ENCODE measurements at places on chromosomes 4 and X.

DNA sequence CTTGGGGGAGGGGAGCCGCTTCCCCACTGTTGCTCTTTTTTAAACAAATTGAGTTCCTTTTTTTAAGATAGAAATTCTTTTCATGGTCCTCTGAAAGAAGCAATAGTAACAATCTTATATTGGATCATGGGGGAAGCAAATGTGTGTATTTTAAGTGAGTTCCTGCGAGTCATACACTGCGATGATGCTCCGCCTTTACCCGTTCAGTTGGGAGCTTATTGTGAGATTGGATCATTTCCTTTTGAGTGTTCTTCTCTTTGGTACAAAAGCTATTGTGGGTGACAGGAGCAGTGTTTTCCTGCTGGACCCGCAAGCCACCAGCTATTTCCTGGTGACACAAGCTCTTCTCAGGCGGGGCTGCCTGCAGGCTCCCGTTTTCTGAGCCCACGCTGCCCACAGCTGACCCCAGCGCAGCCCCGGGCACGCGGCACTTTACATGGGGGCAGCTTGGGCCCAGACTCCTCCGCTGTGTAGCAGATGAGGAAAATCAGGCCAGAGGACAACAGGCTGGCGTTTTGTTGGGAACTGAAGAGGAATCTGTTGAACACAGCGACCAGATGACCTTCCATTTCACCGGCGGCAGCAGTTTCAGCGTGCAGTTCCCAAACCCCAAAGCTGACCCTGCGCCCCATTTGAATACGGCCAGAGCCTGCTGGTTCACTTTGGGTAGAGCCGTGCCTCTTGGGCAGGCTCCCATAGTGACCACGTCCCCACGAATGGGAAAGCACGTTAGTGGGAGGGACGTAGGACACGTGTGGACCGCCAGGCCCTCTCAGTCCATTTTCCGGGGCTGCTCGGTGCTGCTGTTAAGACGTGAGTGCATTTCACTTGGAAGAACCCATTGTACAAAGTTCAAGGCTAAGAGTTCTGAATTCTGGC, 12.2 kb downstream of the TADA2B start:
- DNase-seq: no peak

DNA sequence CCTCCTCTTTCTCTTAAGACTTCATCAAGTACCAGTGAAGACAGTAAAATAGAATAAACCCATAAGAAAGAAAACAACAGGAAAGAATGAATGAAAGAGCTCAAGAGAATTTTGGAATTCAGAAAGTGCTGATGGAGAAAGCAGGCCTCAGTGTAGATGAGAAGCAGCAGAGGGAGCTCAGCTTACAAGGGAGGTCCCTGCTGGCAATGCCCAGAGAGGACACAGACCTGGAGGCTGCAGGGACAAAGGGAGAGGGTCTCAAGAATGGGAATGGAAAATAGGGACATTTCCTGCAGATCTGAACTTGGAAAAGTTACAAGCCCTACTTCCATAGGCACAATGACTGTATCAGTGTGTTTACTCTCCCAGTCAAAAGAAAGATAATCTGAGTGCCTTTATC, 64.5 kb upstream of the MAGEA10 start:
- no peak for DNase-seq

DNA sequence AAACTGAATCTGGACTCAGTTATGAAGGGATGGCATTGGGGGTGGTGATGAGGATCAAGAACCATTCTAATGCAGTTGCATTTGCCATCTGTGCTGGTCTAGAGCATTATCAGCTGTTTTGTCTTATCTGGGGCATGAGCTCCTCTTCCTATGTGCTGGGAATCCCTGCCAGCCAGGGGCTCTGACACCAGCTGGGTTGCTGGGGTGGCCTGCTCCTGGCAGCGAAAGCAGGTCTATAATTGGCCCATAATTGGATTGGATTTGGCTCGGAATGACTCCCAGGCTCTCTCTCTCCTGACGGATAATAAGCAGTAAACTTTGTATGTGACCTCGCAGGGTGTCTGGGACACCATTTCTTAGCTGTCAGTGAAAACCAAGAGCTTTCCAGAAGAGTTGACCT, 34.1 kb downstream of the SMPX start:
- no peak for DNase-seq

DNA sequence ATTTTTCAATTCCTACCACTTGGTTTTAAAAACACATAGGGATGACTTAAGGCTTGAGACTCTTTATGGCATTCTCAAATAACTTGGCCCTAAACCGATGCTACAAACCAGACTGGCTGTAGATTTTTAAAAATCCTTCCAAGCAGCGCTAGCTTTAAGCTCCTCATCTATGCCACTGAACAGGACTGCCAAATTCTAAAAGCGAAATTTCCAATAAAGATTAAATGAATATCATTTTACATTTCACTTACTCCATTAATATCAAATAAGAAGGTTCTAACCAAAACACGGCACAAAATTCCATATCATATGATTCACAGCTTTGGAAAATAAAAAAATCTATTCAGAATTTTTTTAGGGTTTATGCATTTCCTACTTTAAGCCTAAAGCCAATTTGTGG, 134.2 kb downstream of the FANCB start:
- DNase-seq: no peak

DNA sequence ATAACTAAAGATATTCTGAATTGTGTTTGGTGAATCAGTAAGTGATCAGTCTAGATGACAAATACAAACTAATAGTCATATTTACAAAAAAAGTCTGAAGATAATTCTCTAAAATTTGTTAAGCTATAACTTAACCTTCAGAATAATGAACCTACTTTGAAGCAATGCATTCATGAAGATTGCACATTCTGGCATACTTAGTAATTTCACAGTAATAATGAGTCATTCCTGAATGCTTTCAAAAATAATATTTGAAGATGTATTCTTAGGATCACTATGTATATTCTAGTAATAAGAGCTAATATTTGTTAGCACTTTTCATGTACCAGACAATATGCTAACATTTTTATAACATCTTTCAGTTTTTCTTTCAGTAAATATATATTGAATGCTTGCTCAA, 756.7 kb upstream of the SLIT2 start:
- DNase-seq: no peak

DNA sequence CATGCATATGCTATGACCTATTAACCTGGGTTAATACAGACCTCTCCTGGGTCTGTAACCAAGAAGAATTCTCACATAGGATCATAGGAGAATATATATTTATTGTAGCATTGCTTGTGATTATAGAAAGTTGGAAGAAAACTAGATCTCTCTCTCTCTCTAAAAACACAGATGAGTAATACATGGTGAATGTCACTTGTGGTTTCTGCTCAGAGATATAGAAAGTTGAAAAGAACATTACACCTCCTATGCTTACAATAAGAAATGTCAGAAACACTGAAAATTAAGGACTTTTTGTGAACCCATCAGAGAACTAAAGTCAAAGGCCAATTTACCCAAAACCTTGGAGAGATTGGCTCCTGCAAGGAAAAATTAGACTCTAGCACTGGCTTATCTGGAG, 1389.5 kb downstream of the FAM133A start:
- DNase-seq: no peak

GRCh38 chrX:17072721-17073230, 126.3 kb downstream of the REPS2 start:
- no peak for DNase-seq

DNA sequence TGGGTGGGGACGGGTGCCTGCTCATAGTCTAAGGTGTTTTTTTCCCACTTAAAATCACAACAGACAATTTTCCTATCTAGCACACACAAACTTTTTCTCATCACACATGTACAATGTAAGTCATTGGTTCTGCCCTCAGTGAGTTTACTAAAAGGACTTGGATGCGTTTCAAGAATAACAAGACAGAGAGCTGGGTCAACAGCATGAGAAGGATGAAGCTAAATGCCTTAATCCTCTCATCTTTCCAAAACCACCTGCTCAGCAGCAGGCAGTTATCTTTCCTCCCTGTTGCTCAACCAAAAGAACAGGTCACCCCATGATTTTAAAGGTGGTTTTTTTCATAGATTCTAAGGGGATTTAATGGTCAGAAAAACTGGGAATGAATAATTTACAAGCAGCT, 40.1 kb downstream of the OFD1 start:
- no peak for DNase-seq

DNA sequence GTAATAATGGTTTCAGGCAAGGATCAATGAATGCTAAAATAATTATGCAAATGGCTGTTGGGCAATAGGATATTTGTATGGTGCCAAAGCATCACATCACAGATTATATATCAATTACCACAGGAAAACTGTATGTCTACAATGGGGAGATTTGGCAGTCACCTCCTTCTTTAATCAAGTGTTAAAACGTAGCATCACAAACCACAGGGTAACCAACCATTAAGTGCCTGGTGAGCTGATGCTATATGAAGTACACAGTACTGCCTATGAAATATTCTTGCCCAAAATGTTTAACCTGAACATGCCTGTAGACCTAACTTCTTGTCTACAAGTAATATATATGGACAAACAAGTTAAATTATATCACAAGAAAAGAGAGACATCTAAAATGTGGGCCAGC, 25.3 kb downstream of the MECP2 start:
- DNase-seq: no peak

DNA sequence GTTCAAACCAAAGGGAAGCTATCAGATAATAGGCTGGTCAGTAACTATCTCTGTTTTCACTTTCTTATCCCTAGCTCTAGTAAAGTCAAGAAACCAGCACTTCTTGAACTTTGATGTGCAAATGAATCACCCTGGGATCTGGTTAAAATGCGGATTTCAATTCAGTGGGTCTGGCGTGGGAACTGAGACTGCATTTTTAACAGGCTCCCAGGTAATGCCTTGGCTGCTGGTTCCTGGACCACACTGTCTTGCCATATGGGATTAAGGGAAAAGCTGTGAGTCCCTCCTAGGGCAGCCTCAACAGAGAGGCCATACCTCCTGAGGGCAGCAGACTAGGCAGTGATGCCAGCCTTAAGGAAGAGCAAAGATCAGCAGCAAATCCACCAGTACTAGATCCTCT, 1.7 kb downstream of the RNF175 start:
- DNase-seq: no peak

DNA sequence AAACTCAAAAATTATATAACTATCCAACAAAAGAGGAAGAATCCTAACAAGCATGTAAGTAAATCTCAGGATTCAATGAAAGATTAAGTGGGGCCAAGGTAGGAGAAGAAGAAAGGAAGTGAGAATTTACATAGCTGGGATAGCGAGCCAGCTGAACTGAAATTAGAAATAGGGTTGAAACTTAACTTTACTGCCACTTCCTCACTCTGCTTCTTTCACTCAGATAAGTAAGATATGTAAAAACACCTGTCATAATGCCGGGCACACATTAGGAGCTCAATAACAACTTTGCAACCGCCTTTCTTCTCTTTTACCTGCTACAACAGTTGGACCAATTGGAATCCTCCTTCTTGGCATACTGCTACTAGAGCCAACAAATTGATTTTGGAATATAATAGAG, 129.4 kb downstream of the CNKSR2 start:
- DNase-seq: no peak

DNA sequence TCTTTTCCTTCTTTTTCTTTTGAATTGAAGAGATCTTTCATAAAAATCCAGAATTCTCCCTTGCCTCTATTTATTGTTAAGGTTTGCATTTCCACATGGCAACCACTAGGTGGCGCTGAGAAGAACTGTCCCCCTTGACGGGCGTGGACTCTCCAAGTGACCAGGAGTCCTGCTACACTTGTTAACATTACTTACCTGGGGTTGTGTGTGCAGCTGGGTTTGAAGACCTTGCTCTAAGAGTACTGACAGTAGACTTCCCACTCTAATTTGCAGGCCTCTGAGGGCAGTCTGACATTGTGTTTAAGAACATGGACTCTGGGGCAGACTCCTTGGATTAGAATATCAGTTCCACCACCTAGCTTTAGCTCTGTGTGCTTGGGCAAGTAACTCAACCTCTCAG, 52.8 kb downstream of the GPRIN3 start:
- DNase-seq: peak; percentile 64

GRCh38 chr4:119580293-119580692, 48.3 kb downstream of the PDE5A start:
- no peak for DNase-seq

DNA sequence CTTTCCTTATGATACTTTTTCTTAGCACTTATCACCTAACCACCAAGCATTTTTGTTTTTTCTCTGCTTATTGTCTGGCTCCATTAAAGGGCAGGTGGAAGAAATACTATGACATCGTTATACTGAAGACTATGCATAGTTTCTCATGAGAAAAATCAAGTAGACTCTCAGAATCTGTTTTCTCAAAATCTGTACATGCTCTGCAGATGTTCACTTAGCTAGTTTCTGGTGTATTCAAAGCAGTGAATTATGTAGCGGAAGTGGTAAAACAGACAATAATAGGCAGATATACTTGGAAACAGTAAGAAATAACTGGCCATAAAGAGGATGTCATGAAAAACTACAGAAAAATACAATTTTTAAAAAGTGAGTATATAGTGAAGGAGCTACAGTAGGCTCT, 146.0 kb downstream of the STIM2 start:
- DNase-seq: no peak

DNA sequence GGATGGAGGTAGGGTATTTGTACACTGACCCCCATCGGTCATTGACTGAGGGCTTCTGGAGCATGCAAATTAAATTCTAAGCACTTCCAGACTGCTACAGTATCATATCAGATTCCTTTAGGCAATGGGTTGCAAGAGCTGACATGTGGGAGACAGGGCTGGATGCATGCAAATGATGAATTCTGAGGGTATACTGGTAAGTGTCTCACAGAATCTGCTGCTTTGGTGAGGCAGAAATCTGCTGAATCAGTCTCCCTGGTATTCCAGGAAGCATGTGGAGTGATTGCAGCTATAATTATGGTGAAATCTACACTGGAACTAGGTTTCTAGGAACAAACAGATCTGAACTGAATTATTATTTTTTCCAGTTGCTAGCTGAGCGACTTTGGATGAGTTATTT, 684.9 kb upstream of the MAGEB2 start:
- DNase-seq: no peak

DNA sequence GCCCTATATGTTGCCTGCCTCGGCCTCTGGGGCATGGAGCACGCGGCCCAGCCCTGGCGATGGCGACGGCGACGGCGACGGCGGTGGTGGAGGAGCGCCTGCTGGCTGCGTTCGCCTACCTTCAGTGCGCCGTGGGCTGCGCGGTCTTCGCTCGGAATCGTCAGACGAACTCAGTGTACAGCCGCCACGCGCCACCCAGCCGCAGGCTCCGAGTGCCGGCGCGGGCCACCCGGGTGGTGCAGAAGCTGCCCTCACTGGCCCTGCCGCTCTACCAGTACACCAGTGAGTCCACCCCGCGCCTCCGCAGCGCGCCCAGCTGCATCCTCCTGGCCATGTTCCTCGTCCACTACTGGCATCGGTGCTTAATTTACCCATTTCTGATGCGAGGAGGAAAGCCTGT, 83.7 kb upstream of the F9 start:
- DNase-seq: no peak

DNA sequence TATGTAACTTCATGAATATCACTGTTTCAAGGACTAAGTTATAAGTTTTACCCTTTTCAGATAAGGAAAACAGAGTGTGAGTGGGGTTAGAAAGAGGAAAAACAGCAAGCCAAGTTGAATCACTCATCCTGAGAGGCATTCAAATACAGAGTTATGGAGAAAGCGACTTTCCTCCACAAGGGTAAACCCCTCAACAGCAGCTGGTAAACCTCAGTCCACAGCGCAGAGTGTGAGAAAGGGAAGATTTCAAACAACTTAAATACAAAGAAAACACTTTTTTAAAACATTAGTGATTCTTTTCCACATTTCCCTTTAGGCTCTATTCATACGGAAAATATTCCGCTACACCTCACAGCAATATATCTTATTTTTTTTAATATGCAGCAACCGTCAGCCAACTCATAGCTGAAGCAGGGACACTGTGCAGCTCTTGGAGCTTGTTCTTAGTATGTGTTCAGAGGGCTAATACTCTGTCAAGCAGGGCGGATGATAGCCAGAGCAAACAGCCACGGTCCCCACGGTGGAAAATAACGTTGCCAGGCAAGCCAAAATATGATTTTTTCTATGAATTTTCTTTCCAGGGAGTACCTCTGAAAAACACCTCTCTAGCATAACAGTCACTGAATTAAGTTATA, 488.9 kb upstream of the FAT1 start:
- DNase-seq: no peak

All from suppressor macrophage treated with lipopolysaccharide for 4 hours (primary cell).